ENCODE measurements at places on chromosomes 7 and 10.
A peak's percentile ranks its signal among the peaks of the same experiment; 100 is the strongest.

- DNase-seq = no peak
Observed at GRCh38 chr7:41956705-41957104, 253.8 kb upstream of the INHBA start.

DNA sequence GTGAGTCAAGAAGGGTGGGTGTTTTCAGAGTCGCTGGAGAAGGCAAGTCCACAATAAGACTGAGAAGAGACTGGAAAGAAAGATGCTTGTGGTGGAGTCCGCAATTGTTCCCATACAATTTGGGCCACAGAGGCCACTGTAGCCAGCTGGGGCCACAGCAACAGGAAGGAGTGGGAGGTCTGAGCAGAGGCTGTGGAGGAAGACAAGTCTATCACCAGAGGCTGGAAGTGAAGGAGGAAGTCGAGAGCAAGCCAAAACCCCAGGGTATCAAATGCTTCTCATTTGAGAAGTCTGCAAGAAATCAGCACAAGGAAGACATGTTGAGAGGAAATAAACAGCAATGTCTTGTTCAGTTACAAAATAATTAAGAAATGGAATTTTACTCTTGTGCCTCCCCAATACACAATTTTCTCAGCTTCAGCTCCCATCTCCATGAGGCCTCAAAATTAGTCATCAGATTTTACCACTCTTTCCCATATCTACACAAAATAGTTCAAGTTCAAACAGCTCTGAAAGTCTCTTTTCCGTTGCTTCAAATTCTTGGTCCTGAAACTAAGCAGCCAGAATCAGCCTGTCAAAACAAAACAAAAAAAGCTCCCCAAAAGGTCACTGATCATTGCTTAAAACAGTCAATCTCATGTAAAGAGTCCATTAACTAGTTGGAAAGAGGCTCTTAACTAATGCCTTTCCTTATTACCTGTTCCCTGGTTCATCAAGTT, 31.6 kb downstream of the SLC16A12 start:
- no peak for DNase-seq

DNA sequence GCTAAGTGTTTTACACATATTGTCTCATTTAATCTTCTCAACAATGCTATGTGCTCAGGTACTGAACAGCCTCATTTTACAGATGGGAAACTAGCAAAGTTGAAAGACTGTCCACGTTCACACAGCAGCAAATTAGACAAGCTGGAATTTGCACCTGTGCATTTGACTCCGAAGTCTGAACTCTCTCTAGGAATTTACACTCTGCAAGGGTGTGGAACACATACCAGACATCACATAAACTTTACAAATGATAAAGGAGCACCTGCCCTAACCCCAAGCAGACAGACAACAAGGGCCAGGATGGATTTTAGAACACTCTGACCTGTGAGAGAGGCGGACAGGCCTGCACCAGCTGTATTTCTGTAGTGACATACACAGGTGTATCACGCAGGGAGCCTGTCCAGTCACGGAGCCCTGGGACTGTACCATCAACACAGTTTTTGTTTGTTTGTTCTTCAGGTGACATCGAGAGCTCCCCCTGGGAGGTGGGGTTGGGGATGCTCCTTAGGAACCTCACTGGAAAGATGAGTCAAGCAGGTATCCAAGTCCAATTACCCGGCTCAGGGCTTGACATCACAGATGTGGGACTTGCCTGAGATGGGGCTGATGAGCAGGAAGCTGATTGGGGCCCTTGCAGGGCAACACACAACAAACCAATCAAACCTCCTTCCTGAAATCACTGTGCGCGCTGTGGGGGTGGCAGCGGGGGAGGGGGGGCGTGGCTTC, 31.0 kb downstream of the MKI67 start:
- peak; percentile 44 for DNase-seq

GRCh38 chr10:117667831-117668230, 125.3 kb downstream of the EMX2 start:
- DNase-seq = no peak

- DNase-seq = no peak
Observed at GRCh38 chr10:124029559-124029958, 63.8 kb downstream of the CHST15 start.

- no peak for DNase-seq
Observed at GRCh38 chr7:47370461-47371042, 211.4 kb downstream of the TNS3 start.

GRCh38 chr10:279232-279631, 144.0 kb downstream of the ZMYND11 start:
- no peak for DNase-seq

DNA sequence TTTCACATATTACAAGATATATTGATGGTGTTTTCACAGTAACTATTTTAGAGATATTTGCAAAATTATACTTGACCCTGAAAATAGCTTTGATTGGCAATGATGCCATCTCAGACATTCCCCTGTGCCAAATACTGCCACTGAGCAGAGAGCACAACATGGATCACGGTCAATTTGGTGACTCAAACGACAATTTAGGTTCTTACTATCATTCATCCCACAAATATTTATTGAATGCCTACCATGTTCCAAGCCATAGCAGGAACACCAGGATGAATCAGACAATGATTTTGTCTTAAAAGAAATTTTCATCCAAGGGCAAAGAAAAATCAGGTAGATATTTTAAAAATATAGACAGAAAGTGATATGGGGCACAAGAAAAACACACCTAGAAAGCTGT, 153.2 kb upstream of the ADO start:
- DNase-seq = no peak

DNA sequence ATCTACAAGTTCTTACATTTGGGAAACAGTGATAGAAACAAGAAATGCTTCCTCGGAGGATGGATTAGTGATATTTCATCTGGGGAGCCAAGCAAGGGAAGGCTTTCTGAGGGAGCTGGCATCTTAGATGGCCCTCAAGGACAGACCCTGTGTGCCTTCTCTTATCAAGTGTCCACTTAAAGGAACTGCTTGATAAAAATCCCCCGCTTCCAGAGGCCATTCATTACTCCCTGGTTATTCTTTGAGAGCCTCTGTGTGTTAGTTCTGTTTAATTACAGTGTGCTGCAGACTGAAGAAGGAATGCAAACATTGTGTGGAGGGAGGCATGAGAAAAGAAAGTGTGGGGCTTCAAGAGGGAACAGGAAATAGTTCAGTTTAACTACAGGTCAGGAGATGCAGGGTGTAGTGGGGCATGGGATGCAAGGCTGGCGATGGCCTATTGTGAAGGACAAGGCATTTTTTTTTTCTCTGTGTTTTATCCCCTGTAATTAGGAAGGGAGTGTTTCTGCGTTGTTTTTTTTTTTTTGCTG, 145.4 kb downstream of the SNX10 start:
- DNase-seq = no peak

GRCh38 chr7:28096713-28097112, 83.9 kb downstream of the JAZF1 start:
- peak; percentile 45 for DNase-seq

DNA sequence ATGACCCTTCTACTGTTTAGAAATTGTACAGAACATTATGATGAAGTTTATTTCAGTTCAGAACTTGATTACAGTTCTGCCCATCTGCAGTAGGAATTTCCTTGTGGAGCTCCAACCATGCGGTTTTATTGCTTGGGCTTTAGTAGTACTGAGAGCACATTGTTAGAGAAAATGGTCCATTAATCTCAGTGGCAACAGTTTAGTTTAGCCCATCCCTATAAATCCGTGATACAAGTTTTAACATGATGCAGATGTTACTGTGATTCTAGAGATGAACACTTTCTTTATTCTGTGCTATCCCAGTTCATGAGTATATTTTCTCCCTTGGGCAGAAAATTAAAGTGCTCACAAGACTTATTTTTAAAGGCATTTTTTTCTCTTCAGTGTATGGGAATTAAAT, 84.8 kb upstream of the FZD8 start:
- no peak for DNase-seq

- no peak for DNase-seq
Observed at GRCh38 chr10:84205853-84206525, 11.7 kb downstream of the CDHR1 start.

GRCh38 chr10:124173298-124173900, 80.0 kb upstream of the CHST15 start:
- no peak for DNase-seq

- no peak for DNase-seq
Observed at GRCh38 chr7:112358513-112358912, 91.7 kb upstream of the IFRD1 start.

DNA sequence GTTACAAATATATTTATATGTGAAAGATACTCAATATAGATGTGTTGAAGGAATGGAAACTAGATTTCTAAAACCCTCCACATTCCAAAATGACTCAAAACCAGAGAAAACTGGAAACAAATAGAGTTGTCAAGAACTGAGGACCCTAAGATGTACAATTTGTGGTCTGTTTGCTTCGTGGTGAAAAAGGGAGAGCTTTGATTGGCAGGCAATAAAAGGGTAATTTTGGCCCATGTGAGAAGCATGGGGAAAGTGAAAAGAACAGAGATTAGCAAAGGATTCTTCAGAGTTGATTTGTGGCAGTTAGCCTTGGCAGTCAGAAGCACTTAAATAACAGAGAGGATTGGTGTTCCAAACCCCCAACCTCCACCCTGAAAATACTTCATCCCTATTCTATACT, 37.1 kb upstream of the DKK1 start:
- DNase-seq = no peak

DNA sequence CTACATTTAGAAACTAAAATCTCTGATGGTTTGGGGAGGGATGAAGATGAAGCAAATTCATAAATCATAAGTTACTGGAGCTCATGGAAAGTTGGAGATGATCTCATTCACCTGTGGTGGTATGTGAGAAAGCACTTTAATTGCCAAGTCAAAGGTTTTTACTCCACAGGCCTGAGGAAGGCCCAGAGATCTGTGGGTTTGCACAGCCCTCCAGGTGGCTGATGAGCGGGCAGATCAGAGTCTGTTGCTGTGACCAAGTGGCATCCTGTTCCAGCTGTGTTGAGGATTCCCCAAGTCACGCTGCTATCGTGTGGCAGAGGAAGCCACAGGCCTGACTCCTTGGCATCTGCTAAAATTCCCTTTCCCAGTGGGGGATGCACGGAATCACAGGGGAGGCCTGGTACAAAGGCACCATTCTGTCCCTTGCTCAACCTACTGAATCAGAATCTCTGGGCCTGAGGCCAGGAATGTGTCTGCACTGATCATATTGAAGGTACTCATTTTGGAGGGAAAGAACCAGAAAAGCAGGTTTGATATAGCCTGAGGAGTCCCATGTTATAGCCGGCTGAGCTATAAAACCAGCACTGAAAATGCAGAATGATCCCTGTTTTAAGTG, 19.7 kb upstream of the DDC start:
- DNase-seq = no peak

DNA sequence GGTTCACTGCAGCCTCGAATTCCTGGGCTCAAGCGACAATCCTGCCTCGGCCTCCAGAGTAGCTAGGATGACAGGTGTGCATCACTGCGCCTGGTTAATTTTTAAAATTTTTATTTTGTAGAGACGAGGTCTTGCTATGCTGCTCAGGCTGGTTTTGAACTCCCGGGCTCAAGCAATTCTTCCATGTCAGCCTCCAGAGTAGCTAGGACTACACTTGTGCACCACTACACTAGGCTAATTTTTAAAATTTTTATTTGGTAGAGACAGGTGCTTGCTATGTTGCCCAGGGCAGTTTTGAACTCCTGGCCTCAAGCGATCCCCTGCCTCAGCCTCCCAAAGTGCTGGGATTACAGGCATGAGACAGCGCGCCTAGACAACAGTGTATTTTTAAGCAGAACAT, 120.5 kb downstream of the SVIL start:
- DNase-seq = no peak

DNA sequence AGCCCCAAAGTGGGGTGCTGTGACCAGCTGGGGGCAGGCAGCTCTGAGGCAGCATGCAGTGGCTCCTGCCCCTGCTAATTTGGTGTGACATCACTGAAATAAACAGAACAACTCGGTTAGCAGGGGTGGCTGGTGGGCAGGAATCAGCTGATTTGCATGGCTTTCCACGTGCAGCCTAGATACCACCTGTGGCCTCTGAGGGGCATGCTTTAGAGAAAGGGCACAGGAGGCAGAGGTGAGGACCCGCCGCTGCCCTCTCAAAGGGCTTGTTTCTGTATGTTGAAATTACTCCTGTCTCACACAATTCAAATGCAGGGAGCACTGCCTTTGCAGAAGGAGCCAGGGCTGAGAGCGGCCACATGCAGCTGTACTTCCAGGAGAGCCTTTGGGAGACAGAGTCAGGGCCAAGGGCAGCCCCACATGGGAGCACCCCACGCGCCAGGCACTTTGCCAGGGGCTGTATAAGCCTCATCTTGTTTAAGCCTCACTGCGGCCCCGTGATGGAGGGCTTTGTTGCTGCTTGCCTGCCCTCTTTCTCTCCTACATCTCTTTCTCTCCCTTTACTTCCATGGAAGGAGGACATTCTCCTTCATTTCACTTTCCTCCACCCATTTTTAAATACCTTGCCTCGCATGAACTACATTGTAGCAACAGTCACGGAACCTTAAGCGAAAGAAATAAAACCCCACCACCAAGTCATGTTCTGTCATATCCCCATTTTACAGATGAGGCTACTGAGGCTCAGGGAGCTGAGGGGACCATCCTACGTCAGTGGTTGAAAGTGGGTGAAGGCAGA, 137.7 kb downstream of the ZMIZ1 start:
- no peak for DNase-seq

DNA sequence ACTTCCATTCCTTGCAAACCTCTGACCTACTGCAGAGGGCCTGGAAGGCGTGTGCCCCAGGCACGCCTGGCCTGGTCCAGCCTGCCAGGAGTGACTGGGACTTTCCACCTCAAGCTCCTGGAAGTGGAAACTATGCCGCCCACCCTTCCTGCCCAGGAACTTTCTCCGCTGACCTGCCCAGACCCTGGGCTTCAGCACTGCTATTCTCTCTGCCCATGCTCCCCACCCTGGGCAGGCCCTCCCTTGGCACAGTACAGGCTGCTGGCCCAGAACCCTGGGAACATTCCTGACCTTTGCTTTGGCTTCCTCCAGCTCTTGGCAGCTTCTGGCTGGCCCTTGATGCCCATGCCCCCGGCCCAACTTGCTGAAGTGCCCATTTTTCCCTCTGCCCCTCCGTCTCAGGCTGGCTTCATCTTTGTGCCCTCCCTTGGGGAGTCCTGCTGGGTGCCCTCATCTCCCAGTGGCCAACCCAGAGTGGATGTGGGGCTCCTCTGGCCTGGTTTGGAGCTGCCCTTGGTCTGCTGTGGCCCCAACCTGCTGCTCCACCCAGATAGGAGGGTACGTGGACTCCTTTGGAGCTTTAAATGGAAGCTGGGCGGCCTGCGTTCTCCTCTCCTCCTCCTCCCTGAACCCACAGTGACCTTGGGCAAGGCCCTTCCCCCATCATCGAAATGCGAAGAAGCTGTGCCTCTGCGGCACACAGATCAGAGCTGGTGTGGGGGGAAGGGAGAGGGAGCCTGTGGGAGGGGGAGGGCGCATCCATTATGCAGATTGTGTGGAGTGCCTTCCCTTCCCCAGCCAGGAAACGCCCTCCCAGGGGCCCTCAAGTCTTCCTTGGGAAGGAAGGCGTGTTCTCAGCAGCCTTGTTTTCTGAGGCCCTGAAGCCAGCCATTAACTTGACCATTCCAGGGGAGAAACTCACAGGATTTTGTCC, 3.4 kb downstream of the MMRN2 start:
- DNase-seq = no peak

GRCh38 chr7:115869190-115869589, 161.4 kb downstream of the TFEC start:
- no peak for DNase-seq

- DNase-seq = no peak
Observed at GRCh38 chr10:105023211-105024111, 382.4 kb downstream of the SORCS3 start.
